ENCODE measurements at places on chromosomes 1 and 21. TPM values are rescaled to one million over a fixed set of nuclear protein-coding genes. Genes with fewer than 3 reads are reported as not detected.

KCNK2 gene
- total RNA-seq, result 8.2 TPM

ITGB2 gene
- 15.4 TPM for total RNA-seq

CD2 gene
- total RNA-seq, result 1.7 TPM

OR6K3 gene
- total RNA-seq, result not detected

EVA1C gene
- 60.7 TPM for total RNA-seq

PROX1 gene
- total RNA-seq, result 1.9 TPM

OR1C1 gene
- total RNA-seq, result not detected

ERO1B gene
- 11.7 TPM for total RNA-seq

GBP1 gene
- total RNA-seq, result 10.1 TPM

SESN2 gene
- total RNA-seq, result 7.4 TPM

CELA3A gene
- total RNA-seq, result not detected

KCNJ15 gene
- total RNA-seq, result 5.6 TPM

PTGER3 gene
- 48.3 TPM for total RNA-seq

RHD gene
- not detected for total RNA-seq

RIPPLY3 gene
- not detected for total RNA-seq

OPTC gene
- not detected for total RNA-seq

TMEM183A gene
- 74.8 TPM for total RNA-seq

RAB7B gene
- 27.6 TPM for total RNA-seq

CFHR5 gene
- total RNA-seq, result not detected

UBL4B gene
- 1.8 TPM for total RNA-seq

GPR3 gene
- not detected for total RNA-seq

KPRP gene
- total RNA-seq, result 138 TPM

PKP1 gene
- total RNA-seq, result 888 TPM

TSPAN1 gene
- 7.8 TPM for total RNA-seq

ACOT11 gene
- 6.9 TPM for total RNA-seq

KCNE2 gene
- total RNA-seq, result not detected

ALPL gene
- 9.7 TPM for total RNA-seq

LRRIQ3 gene
- not detected for total RNA-seq

OR6Y1 gene
- total RNA-seq, result not detected

SPRR2F gene
- not detected for total RNA-seq

HRNR gene
- not detected for total RNA-seq

CATSPER4 gene
- total RNA-seq, result not detected

ZBTB8B gene
- not detected for total RNA-seq

ARMH1 gene
- 1.4 TPM for total RNA-seq

CNR2 gene
- not detected for total RNA-seq

CFHR1 gene
- not detected for total RNA-seq

DDR2 gene
- total RNA-seq, result 50.2 TPM

SPATA21 gene
- not detected for total RNA-seq

RGS13 gene
- 0.56 TPM for total RNA-seq

CHAF1B gene
- total RNA-seq, result 2.8 TPM

PGBD5 gene
- 1.4 TPM for total RNA-seq

KIAA0040 gene
- 13.4 TPM for total RNA-seq

NPPA gene
- not detected for total RNA-seq

CRNN gene
- 7.2 TPM for total RNA-seq

All from suprapubic skin (tissue), 4 donors.